ENCODE measurements at places on chromosomes 11 and 22.

GRCh38 chr11:19843079-19843478, 130.4 kb downstream of the NAV2 start:
- no peak for DNase-seq

DNA sequence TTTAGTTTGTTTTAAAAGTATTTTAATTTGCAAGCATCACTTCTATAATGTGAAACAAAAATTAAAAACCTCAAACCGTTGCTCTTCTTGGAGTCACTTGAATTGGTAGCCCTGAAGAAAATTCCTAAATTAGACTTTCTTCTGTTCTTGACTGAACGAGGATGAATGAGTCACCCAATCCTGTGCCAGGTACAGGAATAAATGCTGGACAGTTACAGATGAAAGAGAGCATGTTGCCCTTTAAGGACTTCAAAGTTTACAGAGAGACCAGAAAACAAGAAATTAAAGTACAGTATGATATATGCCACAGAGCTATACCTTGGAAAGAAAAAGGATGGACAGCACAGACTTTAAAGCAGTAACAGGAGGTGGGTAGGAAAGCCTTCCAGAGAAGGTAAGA, 41.3 kb upstream of the CXCR5 start:
- no peak for DNase-seq

GRCh38 chr22:43262990-43263644, 76.2 kb upstream of the TTLL12 start:
- DNase-seq, result no peak

GRCh38 chr22:50314455-50315288, 7.2 kb upstream of the PLXNB2 start:
- DNase-seq, result no peak

GRCh38 chr11:35302398-35302797, 117.0 kb downstream of the SLC1A2 start:
- DNase-seq, result no peak

All from AG09309 (cell line).